ENCODE measurements at places on chromosomes 7 and 10.
A peak's percentile ranks its signal among the peaks of the same experiment; 100 is the strongest.

GRCh38 chr10:3064423-3064822, 2.9 kb upstream of the PFKP start:
- DNase-seq = no peak

GRCh38 chr7:15652776-15653290, 33.6 kb downstream of the MEOX2 start:
- DNase-seq = no peak

GRCh38 chr7:95725205-95725604, 47.1 kb upstream of the DYNC1I1 start:
- no peak for DNase-seq

DNA sequence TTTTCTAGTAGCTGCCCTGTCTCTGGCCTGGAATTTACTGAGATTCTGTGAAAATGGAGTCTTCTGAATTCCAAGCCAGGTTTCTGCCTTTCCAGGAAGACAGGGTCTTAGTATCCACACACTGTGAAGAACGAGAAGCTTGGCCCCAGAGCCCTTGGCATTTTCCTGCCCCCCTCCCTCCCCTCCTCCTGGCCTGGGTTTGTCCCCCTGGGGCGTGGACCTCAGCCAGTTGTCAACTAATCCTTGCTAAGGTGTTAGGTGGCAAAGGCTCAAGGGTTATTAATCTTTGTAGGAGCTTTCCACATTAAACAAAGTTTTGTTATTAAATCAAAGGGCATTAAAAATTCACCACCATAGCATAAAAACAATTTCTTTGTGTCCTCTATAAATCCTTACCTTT, 329.5 kb downstream of the RNLS start:
- DNase-seq = no peak

- no peak for DNase-seq
Measured at GRCh38 chr7:19392246-19392645, 247.0 kb upstream of the FERD3L start.

DNA sequence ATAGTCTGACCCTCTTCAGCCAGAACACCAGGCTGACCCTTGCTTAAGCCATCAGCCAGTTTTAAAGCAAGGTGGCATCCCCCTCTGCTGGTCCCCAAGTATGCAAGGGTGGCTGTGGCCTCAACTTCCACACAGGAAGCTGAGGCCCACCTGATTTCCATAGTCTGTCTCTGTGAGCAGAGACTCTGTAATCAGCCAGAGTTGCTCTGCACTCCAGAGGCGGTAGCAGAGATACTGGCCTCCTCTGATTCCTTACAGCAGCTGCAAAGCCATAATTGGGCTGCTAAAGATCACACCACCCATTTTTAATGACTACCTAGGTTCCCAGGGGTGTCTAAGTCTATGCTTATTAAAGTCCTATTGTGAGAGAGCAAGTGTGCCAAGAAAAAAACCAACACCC, 1.8 kb downstream of the PDAP1 start:
- peak; percentile 46 for DNase-seq

DNA sequence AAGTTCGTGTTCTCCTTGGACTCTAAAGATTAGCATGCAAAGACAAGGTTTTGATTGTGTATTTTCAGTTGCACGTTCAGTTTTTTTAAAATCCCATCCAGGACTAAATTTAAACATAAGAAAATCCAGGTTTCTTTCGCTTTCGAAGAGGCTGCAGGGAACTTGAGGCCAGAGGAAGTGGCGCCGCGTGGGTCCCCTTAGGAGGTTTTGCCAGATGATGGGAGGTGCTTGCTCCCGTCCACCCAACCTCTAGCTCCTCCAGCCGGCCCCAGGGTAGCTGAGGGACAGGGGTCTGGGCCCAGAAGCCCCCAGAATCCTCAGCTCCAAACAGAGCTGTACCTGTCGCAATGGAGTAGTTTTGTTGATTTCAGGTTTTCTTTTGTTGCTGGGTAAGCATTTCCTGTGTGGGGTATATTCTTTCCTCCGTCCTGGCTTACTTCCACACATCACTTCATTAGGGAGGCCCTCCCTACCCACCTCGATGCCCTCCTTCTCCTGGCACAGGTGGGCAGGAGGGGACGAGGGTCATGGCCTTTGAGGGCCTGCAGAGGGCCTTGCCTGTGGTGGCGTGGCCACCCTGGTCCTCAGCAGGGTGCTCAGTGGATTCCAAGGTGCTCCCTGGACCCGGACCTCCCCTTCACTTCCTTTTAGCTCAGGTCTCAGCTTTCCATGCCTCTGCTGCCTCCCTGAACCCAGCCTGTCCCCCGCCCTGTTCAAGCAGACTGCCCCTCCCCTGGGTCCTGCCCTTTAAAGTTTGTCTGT, 32.6 kb downstream of the LHPP start:
- DNase-seq = no peak

GRCh38 chr10:34292675-34293074, 522.4 kb downstream of the PARD3 start:
- DNase-seq = no peak

DNA sequence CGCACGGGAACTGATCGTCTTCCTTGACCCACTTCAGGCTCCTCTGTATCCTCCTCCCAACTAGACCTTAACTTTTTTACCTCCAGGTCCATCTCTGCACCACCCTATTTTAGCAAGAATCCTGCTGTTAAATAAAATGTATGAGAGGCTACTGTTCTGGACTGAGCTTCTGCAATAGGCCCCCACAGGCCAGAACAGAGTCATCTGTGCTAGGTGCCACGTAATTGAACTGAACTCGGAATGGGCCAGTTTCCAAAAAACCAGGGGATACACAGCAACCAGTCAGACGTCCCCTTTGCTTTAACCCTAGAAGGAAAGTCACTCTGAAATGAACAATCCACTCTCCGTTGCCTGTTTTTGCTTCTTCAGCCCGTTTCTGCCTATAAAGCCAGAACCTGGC, 71.3 kb downstream of the CHST15 start:
- DNase-seq = no peak

DNA sequence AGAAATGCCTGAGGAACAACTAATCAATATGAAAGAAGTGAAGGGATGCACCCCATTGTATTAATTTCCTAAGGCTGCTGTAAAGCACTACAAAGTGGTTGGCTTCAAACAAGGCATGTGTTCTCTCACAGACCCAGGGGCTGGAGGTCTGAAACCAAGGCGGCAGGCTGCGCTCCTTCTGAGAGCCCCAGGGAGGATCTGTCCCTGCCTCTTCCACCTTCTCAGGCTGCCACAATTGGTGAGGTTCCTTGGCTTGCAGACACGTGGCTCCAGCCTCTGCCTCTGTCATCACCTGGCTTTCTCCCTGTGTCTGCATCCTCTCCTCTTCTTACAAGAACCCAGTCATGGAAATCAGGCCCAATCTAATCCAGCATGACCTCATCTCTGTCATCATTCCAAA, 110.1 kb downstream of the TNS3 start:
- no peak for DNase-seq

- no peak for DNase-seq
Measured at GRCh38 chr7:438916-439315, 80.7 kb downstream of the PDGFA start.

- no peak for DNase-seq
Measured at GRCh38 chr10:16732376-16732775, 84.8 kb downstream of the RSU1 start.

- DNase-seq = no peak
Measured at GRCh38 chr7:47931005-47932004, 17.0 kb downstream of the PKD1L1 start.

- DNase-seq = no peak
Measured at GRCh38 chr10:69786791-69787190, 14.9 kb upstream of the COL13A1 start.

DNA sequence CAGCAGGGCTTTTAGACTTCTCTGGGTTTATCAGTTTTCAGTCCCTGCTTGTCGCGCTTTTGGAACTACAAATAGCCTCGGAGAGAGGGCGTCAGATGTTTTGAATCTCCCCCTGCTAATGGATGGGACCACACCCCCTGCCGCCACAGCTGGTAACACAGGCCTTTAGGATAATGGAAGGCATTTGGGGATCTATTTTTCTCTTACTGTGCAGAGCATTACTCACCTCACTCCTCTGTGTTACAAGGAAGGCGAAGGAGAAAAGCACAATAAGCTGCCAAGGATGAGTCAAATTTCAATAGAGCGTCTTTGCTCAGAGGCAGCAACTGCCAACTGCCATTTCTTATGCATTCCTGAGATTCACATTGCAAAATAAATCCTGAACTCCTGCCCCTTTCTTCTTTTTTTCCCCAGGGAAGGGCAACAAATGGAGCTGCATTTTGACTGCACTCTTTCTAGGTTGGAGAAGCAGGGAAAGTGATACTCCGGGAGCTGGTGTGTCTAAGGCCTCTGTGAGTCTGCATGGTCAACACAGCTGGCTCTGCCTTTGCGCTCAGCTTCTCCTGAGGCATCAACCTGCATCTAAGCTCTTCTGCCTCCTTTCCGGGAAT, 31.5 kb upstream of the SMNDC1 start:
- DNase-seq = no peak

DNA sequence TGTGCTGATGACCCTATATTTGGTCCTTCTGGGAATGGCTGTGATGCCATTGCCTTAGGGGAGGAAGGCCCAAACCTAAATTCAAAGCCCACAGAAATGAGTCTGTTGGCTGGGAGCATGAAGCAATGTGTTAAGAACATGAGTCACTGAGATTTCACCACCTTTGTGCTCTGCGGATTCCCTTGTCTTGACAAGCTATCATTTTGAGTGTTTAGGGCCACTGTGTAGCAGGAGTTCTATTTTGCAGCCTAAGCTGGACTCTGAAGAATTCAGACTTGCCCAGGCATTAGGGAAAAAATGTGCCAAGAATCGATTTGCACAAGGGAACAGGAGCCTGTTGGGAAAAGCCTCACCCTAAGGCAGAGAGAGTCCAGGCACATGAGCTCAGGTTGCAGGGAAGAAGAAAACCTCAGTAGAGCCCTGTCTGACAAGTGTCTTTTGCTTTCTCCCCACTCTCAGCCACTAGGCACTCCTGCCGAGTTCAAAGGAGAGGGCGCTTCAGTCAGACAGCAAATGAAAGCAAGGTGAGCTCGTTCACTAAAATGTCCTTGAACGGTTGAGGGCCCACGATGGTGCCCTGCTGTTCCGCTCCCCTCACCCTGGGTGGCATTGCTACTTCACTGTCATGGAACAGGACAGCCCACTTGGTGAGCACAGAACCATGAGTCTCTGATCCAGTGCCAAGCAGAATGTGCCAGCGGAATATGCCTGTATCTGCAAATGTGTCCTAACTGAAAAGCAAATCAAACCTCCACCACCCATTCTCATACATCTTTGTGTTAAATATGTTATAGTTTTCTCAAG, 93.6 kb downstream of the PRLHR start:
- no peak for DNase-seq

DNA sequence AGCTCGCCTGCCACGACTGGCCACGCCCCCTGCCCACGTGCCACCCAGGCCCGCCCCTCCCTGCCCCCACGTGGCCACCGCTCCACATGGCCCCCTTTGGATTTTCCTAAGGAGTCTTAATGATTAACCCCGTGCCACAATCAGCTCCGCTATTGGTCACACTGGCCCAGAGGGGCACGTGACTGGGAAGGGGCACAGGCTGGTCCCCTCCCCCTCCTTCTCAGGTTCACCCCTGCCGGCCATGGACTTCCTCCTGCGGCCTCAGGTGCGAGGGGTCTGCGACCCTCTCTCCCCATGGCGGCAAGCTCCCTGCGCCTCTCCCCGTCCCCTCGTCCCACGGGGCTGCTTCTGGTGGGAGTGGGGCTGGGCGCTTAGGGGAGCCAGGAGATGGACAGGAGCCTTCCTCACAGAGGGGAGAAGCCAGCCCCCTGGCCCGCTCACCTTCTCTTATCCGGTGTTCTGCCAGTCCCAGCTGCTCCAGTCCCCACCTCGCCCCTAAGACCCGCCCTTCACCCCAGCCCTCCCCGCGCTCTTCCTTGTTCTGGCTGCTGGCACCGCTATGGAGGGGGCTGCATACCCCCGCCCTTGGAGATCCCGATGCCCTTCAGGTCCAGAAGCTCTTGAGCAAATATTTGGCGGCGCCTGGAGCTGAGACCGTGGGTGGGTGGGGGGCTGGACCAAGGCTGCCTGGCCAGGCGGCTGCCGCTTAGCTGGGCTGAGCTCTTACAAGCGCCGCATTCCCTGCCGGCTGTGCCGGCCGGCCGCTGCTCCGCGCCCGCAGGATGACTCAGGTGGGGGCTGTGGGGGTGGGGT, 3.2 kb downstream of the SLC4A2 start:
- no peak for DNase-seq

DNA sequence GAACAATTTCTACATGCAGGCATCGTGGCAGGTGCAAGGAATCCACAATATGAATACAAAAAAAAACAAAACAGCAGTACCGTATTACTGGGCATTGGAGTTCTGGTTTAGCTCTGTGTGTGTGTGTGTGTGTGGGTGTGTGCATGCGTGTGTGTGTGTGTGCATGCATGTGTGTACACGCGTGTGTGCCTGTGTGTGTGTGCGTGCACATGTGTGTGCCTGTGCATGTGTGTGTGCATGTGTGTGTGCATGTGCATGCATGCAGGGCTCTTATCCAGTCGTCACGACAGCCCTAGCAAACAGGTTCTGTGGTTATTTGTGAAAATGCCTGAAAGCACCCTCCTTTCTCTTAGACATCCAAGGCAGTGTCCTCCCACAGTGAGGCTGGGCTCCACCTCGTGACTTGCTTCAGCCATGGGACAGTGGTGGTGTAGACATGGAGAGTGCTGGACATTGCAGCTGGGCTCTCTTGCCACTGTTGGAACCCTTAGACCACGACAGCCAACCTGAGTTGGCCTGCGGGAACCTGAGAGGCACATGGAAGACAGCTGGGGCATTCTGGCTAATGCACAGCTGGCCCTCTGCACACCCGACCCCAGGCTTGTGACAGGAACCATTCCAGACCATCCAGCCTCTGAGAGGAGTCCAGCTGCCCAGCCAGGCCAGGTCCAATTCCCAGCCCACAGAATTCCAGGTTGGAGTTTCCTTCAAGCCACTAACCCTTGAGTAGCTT, 173.4 kb upstream of the SHH start:
- no peak for DNase-seq

GRCh38 chr10:130577039-130577438, 440.8 kb downstream of the GLRX3 start:
- no peak for DNase-seq

- no peak for DNase-seq
Measured at GRCh38 chr10:122774231-122774630, 71.4 kb downstream of the CUZD1 start.

GRCh38 chr10:132136689-132137088, 50.1 kb upstream of the DPYSL4 start:
- DNase-seq = no peak

DNA sequence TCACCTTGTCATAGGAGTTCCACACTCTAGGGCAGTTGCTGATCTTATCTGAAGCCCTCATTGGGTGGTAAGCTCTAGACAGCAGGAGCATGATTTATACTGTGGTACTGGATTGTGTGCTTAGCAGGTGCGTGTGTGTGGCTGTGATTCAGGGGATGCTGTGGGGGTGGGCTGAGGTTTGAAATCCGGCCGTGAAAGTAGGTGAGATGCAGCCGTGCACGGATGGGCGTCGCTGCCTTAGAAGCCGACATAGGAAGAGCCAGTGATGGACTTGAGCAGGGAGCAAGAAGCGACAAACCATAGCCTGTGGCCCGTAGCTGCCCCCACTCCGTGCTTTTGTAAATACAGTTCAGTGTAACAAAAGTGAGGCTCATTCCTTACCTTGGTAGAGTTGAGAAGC, 38.2 kb downstream of the PROSER2 start:
- DNase-seq = no peak

- DNase-seq = no peak
Measured at GRCh38 chr10:8428654-8429053, 374.2 kb downstream of the GATA3 start.

Measured in hematopoietic multipotent progenitor cell treated with erythropoietin and hydrocortisone succinate and interleukin-3 and kit ligand, for 8 days (in vitro differentiated cells).